ENCODE measurements at places on chromosomes 1 and 21.
A peak's percentile ranks its signal among the peaks of the same experiment; 100 is the strongest.

DNA sequence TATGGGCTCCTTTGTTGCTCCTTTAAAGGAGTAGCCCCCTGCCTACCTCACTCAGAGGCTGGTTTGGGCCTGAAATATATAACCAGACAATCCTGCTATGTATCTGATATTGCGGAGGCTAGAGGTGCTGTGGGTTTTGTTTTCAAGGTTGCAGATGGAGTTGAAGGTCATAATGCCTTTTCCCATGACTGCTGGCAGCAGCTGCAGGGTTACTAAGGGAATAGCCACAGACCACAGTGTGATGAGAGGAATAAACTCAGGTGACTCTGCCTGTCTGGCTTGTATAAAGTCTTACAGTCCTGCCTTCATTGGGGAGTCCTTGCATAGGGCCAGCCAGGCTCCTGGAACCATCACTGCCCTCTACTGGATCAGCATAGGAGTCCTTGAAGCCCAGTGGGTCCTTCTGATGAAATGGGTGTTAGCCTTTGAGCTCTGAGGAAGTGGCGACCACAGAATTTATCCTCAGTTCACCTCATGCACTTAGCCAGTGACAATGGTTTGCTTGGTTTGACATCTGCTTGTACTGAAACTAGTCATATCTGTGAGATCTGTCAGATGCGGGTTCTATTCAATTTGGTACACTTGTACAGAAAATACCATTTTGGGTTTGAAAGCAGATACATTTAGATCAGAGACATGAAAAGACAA lies 174.4 kb upstream of the HMCN1 start:
- DNase-seq, result peak; percentile 48

GRCh38 chr1:232207073-232207866 lies 422.7 kb downstream of the SIPA1L2 start:
- no peak for DNase-seq

DNA sequence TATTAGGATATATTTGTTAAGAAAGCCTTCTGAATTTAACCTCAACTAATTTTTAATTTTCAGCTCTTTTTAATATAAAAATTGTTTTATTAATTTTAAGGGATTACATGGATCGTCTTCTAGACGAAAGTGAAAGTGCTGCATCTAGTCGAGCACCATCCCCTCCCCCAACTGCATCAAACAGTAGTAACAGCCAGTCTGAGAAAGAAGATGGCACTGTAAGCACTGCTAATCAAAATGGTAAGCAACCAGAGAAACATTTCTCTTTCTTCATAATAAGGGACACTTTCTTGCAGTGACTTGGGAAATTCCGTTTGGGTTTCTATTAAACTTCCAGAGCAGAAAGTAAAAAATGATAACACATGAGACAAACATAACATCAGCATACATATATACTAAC lies 56.9 kb downstream of the MIER1 start:
- DNase-seq, result peak; percentile 62

- DNase-seq, result no peak
Measured at GRCh38 chr1:97989094-97989680, 68.4 kb upstream of the DPYD start.

- DNase-seq, result no peak
Measured at GRCh38 chr1:241992734-241993133, 6.2 kb downstream of the MAP1LC3C start.

- DNase-seq, result no peak
Measured at GRCh38 chr1:232477728-232478127, 152.2 kb downstream of the SIPA1L2 start.

DNA sequence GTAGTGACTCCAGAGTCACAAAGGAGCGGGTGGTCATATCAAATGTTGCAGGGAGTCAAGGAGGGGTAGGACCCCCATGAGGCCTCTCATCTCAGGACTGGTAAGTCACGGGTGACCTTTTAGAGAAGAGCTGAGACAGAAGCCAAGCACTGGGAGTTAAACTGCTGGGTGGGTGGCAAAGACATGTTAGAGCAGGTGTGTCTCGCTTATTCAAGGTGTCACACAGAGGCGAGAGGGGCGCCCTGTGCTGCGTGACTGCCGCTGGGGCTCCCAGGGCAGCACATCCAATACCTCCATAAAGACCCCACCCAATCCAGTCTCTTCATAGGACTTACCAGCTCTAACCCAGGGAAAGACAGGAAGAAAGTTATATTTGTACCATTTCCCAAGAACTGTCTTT lies 15.2 kb downstream of the CASQ2 start:
- no peak for DNase-seq

DNA sequence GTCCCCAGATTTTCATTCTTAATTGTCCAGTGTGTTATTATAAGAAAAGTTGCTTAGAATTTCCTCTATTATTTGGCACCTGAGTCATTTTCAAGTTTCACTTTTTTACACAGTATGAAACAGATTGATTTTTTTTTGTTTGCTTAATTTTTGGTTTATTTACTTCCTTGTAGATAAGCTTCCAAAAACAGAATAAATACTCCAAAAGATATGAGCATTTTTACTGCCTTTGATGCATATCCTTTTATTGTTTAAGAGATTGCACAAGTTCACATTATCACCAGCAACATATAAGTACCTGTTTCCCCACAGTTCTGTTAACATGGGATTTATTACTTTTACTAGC lies 36.3 kb upstream of the AHCYL1 start:
- DNase-seq, result no peak

- no peak for DNase-seq
Measured at GRCh38 chr1:22142315-22143064, 407 bp downstream of the WNT4 start.

DNA sequence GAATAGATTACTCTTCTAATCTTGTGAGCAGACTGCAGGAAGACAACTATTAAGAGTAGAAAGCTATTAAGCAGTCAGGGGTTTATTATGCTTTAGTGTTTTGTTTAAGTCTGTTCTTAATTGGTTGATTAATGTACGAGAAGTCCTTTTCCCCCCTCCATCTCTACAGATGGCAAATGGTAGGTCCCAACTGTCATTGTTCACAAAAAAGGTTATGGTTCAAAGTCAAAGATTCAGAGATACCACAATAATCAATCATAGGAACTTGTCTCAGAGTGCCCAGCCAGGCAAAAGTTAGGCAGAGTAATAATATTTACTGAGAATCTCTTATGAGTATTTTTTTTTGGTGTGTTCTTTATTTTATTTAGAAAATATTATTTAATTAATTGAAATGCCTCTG lies 26.8 kb downstream of the NFIA start:
- no peak for DNase-seq

- DNase-seq, result no peak
Measured at GRCh38 chr1:89667691-89668090, 34.8 kb downstream of the LRRC8C start.

DNA sequence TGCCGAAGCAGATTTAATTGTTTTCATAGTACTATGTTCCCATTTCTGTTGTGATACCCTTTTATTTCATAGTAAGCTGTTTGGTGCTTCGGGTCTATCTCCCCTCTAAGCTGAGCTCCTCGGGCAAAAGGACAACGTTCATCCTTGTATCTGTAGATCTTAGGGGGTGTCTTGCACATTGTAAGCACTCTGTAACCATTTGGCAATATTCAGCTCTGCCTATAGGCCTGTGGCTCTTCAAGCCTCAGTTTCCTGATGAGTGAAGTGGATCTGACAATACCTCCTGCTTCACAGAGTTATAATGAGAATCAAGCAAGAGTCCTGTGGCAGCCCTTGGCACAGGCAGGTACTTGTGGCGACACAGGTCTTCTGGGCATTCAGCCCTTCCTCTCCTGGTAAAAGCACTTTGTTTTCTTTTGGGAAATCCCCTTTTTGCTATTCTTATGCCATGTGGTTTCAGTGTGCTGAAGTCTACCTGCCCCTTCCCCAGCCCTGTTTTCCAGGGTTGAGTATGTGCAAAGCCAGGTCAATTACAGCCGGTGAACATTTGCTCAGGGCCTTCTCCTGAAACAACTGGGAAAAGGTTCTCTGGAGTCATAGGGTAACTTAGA lies 8.5 kb upstream of the EXO1 start:
- DNase-seq, result no peak

DNA sequence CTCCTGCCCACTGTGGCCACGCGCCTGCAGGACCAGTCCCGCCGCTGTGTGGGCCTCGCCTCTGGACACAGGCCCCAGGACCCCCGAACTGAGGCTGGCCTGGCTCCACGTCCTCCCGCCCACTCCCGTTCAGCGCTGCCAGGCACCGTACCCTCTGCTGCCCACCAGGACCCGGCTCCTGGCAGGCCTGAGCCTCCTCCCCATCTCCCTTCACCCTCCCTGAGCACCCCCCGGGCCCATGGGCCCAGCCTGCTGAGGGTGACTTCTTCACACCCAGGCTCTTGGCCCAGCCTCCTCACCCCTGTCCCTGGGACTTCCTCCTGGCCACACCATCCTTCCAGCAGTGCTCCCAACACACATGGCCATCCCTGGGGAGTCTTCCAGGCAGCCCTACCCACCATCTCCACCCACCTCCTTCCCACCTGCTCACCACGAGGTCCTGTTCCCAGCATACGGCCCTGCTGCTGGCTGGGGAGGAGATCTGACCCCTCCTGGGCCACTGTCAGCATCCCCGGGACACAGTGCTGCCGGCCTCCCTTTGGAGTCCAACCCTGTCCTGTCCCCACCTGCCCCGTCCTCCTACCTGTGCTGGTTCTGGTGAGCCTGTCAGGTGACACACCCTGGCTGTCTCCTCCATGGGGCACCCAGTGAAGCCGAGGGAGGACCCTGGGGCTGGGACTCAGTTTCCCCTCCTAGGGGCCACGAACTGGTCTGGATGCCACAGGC lies 53.7 kb downstream of the SLX9 start:
- no peak for DNase-seq

GRCh38 chr21:28310171-28310685 lies 682.4 kb downstream of the LTN1 start:
- DNase-seq, result no peak

GRCh38 chr1:100575406-100575805 lies 37.5 kb downstream of the GPR88 start:
- DNase-seq, result no peak

DNA sequence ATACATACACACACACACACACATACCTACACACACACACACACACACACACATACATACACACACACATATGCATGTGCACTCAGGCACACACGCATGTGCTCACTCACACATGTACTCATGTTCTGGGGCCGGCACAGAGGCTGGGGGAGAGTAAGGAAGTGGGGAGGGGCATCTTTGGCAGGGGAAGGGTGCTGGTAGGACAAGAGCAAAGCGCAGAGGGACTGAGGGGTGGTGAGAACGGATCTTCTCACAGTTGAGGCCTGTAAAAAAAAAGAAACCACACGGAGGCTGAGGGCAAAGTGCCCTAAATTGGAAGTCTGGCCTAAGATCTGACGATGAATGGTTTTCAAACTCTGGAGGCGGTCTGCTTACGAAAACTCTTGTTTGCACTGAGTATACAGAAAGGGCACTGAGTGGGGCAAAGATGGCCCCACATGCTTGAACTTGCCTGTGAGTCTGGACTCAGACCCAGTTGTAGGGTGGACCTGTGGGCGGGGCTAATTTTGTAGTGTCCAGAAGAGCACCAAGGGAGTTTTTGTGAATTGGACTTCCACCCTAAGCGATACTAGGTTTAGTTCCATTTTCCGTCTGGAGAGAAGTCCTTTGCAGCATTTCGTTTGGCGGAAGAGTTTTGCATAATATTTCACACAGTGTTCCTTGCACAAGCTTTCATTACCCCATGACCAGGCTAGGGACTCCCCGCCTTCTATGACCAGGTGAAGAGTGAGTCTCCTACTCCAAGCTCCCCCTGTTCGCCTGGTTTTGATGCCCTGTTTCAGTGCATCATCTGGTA lies 79.3 kb upstream of the LYST start:
- DNase-seq, result no peak

DNA sequence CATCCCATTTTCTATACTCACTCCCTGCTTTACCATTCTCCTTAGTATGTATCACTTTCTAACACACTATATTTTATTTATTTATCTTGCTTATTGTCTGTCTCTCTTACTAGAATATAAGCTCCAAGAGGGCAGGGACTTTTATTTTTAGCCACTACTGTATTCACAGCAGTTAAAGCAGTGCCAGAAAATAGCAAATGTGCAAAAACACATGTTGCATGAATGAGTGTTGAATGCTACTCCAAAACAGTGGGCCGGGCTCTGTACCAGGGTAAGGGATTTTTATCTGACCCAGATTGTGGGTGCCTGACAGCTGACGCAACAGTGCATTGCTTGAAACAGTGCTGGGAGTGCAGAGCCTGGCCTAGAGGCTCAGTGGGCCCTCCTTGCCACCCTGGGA lies 24.7 kb downstream of the COL16A1 start:
- no peak for DNase-seq

GRCh38 chr1:55695151-55695550 lies 480.0 kb upstream of the USP24 start:
- DNase-seq, result no peak

DNA sequence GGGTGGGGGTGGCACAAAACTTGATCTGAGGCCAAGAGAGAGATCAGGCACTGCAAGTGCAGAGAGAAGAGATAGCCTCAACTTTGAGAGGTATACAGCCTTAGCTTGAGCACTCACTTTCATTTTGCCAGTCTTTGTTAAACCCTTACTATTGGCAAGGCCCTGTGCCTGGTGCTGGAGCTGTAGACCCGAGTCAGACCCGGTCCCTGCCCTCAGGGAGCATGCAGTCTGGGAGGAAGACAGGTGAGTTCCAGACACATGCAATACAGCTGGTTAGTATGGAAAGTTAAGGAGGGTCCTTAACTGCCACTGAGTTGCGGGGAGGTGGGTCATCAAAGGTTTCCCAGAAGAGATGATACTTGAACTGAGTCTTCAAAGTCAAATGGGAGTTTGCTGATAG lies 31.7 kb downstream of the RAB3B start:
- no peak for DNase-seq

- peak; percentile 55 for DNase-seq
Measured at GRCh38 chr1:156608981-156609380, 7.7 kb upstream of the GPATCH4 start.

DNA sequence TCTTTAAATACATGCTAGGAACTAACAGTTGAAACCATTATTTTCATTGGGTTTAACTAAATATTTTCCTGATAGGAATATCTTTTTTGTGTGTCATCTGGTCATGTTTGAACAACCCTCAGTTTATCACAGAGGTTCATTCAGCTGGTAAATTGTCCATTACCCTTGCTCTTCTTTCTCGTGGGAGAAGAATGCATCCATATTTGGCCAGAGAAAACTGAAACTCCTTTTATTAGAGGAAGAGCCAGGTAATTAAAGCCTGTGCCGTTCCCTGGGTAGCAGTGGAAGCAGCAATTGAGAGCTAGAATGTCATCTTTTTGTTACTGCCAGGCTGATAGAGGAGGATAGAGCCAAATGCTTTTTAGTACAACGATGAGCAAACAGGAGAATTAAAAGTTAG lies 587.2 kb upstream of the ZRANB2 start:
- no peak for DNase-seq

GRCh38 chr1:54973205-54973921 lies 7.1 kb upstream of the TMEM61 start:
- DNase-seq, result no peak

- DNase-seq, result no peak
Measured at GRCh38 chr1:237112663-237113062, 70.7 kb downstream of the RYR2 start.

DNA sequence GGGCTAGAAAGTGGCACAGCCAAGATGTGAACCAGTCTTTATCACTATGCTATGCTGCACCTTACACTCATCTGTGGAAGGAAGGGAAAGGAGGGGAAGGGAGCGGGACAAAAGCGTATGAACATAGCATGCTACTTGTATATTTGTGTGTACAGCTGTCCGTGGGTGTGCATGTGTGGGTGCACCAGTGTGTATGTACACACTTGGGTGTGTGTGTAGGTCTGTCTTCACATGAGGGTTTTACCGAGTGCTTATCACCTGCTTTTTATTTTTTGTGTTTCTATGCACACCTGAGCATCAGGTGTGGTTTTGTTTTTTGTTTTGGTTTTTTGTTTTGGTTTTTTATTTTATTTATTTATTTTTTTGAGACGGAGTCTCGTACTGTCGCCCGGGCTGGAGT lies 255.7 kb downstream of the RRAGC start:
- no peak for DNase-seq
